Right renal pelvis (tissue), 4 donors: ENCODE measurements at places on chromosomes 1 and 21. TPM values are rescaled to one million over a fixed set of nuclear protein-coding genes. Genes with fewer than 3 reads are reported as not detected.

TEDDM1 gene
- 0.12 TPM for polyA plus RNA-seq

TMPRSS3 gene
- 2.2 TPM for polyA plus RNA-seq

DNA sequence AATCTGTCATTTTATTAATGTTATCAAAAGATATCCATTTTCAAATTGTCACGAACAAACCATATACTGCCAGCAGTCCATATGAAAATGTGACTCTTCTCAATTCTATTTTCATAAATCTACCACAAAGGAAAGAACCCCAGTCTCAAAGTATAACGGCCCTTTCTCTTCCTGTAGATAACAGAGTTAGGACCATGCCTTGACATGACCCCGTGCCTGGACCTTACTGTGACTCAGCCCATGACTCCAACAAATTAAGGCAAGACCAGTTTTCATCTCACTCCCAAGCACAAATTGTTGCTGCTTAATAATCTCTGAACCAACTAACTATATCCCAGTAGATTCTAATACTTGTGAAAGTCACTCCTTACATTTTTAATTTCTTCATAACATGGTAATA, 124.4 kb upstream of the NFIA start:
- no peak for DNase-seq

DCST1 gene
- polyA plus RNA-seq: 0.27 TPM

- DNase-seq: no peak
These were observed 18.2 kb downstream of the PDZK1 start for GRCh38 chr1:145688924-145689323.

DNA sequence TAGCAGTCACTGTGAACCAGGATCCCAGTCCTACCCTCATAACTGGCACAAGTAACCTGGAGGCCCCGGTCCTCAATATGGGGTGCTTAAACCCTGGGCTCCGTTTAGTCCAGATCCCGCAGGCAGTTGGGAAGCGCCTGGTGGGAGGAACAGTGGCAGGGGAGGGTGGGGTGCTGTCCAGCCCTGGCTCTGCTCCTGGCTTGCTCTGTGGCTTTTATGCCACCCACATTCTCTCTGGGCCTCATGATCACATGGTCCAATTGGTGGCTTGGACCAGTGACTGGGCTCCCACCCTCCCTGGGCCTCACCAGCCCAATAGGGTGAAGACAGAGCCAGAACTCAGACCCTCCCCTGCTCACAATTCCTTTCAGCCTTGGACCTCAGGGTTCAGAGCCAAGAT, 2.9 kb downstream of the CD164L2 start:
- no peak for DNase-seq

GRCh38 chr1:54252371-54252936, 52.5 kb downstream of the MRPL37 start:
- DNase-seq: no peak

- DNase-seq: no peak
These were observed 48.8 kb downstream of the ATP5PO start for GRCh38 chr21:33866826-33867225.

HCRTR1 gene
- 0.19 TPM for polyA plus RNA-seq

- DNase-seq: no peak
These were observed 72.2 kb upstream of the IFFO2 start for GRCh38 chr1:19028546-19029129.

CD1D gene
- polyA plus RNA-seq: 5.4 TPM

- no peak for DNase-seq
These were observed 264.0 kb downstream of the CTH start for GRCh38 chr1:70674941-70675685.

DNA sequence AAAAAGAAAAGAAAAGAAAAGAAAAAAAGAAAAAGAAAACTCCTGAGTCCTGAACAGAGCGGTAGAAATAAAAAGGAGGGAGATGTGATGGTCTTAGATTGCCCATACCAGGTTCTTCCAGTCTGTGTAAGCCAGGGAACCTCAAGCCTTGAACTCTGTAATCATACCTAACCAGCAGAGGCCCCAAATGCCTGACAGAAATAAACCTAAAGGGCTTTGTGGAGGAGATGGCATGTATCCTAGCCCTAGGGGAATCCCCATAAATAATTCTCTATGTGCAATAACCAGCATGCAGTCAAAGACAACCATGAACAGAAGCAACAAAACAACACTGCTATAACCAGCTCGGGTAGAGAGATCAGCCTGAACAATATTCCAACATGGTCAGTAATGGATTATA, 40.4 kb downstream of the USP48 start:
- no peak for DNase-seq

- no peak for DNase-seq
These were observed 577.2 kb upstream of the ZRANB2 start for GRCh38 chr1:71657891-71658679.

GRCh38 chr1:179996099-179996498, 41.5 kb downstream of the CEP350 start:
- DNase-seq: no peak

DNA sequence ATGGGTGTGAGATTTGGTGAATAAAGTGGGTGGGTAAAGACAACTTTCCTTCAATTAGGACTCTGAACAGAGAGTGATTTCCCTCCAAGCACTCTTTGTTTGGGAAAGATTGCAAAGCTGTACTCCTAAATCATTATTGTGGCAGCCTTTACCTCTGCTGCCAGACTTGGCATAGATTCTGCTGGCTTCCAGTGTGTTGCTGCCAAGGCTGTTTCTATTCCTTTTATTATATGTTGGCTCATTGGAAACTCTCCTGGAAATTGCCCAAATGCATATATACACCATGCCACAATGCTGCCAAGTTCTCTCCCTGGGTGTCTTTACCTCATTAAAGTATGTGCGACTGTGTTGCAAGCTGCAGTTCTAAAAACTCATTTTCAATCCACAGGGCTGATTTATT, 668.0 kb downstream of the MRPL39 start:
- DNase-seq: no peak

DNA sequence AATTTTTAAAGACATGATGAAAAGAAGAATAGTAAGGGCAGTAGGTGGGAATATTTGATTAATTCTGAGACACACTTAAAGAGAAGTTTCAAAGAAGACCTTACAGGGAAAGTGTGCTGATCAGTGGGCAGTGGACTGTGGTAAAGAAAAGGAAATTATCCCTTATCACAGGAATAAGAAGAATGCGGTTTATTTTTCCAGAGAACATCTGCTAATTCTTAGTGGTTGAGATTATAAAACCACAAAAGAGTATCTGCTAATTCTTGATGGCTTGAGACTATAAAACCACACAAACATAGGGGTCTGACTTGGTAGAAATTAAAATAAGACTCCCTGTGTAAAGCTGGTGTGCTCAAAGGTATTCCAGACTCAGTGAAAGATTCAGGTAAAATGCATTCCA, 60.0 kb upstream of the KCTD3 start:
- DNase-seq: no peak

GRCh38 chr1:6502000-6502891, 10.8 kb upstream of the PLEKHG5 start:
- DNase-seq: no peak

DNA sequence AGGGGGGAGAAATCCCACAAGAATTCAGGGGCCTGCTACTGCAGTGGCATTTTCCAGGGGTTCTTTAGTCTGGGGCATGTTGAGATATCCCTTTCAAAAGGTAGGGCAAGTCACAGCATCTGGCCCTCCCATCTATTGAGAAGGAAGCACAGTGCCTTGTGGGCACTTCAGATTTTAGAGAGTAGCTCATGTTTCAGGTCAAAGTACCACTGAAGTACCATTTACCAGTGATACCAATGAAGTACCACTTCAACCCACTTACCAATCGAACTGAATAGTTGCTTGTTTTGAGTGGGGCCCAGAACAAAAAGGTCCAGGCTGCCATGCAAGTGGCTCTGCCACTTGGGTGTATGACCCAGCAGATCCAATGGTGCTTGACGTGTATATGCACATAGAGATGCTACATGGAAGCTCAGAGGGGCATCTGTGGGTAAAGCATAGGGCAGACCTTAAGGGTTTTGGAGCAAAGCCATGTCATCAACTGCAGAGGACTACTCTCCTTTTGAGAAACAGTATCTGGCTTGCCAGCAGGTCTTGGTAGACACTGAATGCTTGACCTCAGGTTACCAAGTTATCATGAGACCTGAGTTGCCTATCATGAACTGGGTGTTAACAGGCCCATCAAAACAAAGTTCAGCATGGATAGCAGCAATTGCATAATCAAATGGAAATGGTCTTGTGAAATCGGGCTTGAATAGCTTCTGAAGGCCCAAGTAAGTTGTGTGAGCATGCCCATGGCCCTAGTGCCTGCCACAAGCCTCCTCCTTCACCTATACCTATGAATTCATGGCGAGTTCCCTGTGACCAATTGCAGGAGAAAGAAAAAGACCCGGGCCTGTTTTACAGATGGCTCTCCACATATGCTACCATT, 23.5 kb downstream of the PLA2G2D start:
- DNase-seq: no peak

FCRL6 gene
- 0.25 TPM for polyA plus RNA-seq

- DNase-seq: no peak
These were observed 17.0 kb downstream of the C1orf167 start for GRCh38 chr1:11778844-11779623.

- no peak for DNase-seq
These were observed 46.3 kb upstream of the CFAP298 start for GRCh38 chr21:32658524-32658923.

DIO1 gene
- polyA plus RNA-seq: 9.6 TPM
